ENCODE measurements at places on chromosomes 13 and 19.

DNA sequence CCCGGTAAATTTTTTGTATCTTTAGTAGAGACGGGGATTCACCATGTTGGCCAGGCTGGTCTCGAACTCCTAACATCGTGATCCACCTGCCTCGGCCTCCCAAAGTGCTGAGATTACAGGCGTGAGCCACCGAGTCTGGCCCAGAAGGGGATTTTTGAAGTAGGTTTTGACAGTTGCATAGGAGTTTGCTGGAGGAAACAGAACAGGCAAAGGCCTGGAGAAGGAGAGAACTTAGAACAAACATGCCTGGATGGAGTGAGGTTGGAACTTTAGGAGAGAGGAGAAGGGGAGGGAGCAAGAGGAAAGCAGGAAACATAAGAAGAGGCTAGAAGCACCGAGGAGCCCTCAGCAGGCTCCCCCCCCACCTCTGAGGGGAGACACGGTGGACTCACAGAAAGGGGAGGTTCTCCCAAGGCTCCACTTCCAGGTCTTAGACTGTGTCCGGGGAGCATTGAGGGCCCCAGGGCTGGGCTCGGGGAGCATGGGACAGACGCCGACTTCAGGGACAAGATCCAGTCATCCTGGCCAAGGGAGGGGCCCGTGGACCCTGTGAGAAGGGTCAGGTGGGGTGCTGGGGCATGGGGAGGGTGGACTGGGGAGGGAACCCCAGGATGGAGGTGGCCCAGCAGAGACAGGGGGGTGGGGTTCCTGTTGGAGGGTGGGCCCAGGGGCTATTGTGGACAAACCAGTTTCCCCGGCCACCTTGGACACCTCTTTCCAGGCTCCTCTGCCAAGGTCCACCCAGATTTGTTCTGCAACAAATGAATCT is 1.8 kb upstream of the FBN3 start:
- no peak for DNase-seq

DNA sequence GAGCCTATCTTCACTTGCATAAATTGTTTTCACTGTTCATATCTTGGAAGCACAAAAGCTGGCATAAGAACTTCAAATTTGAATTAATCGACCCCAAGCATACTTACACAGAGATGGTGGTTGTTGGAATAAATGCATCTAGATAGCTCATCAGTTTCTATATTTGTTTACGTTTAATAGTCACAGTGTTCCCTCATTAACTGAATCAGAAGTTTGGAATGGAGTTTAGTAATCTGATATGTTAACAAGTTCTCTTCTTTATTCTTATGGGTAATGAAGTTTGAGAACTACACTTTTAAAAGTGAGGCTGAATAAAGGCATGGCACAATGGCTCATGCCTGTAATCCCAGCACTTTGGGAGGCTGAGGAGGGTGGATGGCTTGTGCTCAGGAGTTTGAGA is 886.7 kb upstream of the PCDH20 start:
- DNase-seq, result no peak

GRCh38 chr19:1923319-1923718 is 17.7 kb upstream of the CSNK1G2 start:
- DNase-seq, result no peak

- no peak for DNase-seq
Measured at GRCh38 chr13:29888306-29888705, 37.9 kb upstream of the UBL3 start.

GRCh38 chr19:55698256-55698655 is 23.2 kb downstream of the EPN1 start:
- no peak for DNase-seq

- DNase-seq, result no peak
Measured at GRCh38 chr19:2574971-2575630, 99.2 kb downstream of the GADD45B start.
